ENCODE measurements at places on chromosomes 1 and 21.

DNA sequence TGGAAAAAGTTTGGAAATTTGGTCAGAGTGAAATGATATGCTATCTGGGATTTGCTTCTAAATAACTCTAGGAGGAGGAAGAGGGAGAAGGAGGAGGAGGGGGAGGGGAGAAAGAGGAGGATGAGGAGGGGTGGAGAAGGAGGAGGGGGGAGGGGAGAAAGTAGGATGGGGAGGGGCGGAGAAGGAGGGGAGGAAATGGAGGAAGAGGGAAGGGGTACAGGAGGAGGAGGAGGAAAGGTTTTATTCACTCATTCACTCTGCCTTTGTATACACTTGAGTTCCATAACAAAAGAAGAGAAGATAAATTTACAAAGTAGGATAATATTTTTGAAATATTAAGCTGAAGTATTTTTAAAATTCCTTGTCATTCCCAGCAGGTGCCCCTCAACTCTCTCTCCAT lies 6.3 kb upstream of the VPS26C start:
- no peak for DNase-seq

- peak; percentile 69 for DNase-seq
Observed at GRCh38 chr1:182143825-182144645, 82.5 kb upstream of the ZNF648 start.

- no peak for DNase-seq
Observed at GRCh38 chr1:232201024-232201423, 428.9 kb downstream of the SIPA1L2 start.

DNA sequence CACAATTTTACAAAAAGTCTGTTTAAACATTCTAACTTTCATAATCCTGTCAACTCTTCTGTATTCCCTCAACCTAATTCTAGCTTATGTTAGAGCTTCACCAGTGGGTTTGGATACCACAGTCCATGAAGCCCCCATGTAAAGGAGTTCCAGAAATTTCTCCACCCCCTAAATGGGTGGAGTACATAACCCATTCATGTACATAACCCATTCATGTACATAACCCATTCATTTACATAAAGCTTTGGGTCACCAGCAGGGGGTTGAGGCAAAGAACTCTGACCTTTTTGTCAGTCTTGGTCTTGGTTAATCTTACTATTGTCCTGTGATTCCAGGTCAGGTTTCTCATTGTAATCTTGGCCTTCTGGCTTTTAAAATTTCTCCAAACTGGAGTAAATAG lies 61.6 kb downstream of the SMYD2 start:
- DNase-seq, result no peak

GRCh38 chr1:40825996-40826395 lies 36.2 kb downstream of the CITED4 start:
- DNase-seq, result no peak

DNA sequence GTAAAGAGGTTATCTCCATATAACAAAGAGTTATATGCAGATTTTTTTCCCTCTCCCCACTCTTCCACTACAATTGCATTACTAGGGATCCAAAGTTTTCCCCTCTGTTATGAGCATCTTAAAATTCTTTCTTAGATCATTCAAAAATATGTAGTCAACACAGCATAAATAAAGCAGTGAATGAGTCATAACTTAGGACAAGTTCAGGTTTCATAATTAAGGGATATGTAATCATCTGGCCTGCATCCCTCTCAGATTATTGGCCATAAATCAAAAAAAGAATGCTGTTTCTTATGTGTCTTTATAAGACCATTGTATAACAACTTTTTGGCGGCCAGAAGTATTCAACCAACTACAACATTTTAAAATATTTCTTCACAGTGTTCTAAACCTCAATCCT lies 1526.1 kb downstream of the KCNT2 start:
- peak; percentile 4 for DNase-seq

GRCh38 chr1:230361941-230362340 lies 64.2 kb downstream of the PGBD5 start:
- DNase-seq, result no peak

GRCh38 chr1:53116307-53116810 lies 26.1 kb downstream of the SLC1A7 start:
- no peak for DNase-seq

- no peak for DNase-seq
Observed at GRCh38 chr1:228979774-228980173, 244.5 kb downstream of the RHOU start.

DNA sequence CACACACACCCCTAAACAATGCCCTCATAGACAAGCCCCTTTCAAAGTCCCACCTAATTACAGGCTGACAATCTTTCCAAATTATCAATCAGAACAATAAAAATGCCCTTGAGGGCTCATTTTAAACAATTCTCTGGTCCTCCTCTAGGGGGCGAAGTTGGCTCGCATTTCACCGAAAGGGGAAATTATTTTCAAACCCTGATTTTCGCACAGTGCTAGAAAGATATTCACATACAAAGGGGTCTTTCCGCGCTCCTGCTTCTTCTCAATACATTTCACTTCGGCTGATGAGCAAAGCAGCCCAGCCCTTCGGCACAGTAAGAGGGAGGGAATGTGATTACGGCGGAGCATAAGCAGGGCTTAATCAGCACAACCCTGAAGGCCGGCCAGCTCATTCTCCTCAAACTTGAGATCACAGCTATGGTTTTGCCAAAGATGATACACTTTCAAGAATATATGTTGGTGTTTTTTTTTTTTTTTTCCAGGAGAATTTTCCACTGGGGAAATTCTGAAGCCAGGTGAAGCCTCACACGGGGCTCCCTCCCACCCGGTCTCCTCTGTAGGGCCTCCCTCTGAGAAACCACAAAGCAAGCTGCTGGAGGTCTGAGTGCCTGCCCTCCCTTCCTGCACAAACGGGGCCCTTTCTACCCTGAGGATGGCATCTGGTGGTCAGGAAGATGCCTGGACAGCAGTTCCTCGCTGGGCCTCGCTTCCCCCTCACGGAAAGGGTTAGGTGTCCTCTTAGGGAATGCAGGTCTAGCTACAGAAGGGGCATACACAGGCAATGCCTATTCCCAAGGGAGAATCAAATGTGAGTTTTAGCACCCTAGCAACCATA lies 66.9 kb downstream of the GNG12 start:
- DNase-seq, result peak; percentile 87

- DNase-seq, result no peak
Observed at GRCh38 chr1:111190931-111191451, 9.5 kb downstream of the DENND2D start.

DNA sequence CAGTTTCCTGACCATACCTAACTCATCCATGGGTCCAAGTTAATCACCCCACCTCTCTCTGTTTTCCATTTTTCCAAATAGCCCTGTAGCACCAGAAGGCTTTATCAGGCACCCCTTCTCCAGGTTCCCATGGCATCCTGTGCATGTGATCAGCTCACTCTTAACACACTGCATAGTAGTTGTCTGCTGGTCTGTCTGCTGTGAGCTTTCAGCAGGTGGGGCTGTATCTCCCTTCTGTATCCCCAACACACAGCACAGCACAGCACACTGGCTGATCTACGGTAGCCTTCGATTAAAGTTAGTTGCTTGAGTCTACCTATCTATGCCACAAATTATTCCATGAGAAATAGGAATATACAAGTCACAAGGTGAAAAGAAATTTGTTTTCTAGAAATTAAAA lies 54.3 kb upstream of the C1orf198 start:
- DNase-seq, result no peak

DNA sequence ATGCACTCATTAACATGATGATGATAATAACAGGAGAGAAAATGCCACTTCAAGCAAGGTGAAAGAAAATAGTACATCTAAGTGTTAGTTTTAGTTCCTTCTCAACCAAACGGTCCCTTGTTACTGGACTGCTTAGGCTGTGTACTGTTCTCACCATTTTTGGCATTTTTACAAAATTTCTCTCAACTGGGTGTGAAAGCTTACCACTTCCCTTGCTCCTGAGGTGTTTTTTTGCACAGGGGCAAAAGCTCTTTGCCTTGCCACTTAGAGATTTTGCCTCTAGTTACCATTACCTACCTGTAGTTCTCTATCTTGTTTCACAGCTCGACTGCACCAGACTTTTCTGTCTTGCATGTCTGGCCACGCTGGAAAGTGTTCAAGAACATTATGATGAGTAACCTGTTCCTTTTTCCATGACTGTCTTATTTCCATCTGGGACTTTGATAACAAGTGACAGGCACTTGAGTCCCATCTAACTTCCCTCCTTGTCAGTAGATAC lies 10.7 kb downstream of the NEK7 start:
- DNase-seq, result no peak

DNA sequence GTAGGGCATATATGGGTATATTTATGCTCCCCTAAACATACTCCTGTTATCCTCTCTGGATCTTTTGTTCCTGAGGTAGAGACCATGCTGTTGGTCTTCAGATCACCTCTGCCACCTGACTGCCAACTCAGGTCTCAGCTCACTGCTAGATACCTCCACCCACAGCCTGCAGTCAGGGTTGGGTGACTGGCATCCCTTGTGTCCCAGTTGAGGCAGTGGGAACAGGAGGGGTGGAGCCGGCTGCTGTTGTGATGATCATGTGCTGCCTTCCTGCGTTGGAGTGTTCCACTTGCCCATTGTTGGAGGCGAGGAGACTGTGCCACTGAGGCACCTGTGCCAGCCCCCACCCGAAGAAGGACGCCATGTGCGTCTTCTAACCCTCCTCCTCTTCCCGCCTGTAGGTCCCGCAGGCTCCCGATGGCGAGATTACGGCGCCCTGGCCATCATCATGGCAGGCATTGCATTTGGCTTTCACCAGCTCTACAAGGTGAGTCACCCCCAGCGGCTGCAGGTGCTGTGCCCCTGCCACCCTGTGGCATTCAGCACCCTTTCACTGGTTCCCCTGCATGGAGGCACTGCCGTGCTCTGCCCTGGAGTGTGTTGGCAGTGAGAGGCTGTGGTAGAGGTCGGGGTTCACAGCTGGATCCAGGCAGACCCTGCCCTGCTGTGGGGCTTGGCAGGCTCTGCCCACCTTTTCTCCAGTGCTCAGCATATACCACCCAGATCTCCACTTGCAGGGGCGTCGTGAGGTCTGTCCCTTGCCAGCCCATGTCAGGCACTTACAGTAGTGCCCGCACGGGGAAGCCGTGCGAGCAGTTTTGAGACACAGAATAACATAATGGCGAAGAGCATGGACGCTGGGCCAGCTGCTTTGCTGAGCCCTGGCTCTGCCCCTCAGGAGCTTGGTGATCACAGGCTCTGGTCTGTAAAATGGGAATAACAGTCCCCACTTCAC lies 143.5 kb downstream of the PEX14 start:
- DNase-seq, result no peak

DNA sequence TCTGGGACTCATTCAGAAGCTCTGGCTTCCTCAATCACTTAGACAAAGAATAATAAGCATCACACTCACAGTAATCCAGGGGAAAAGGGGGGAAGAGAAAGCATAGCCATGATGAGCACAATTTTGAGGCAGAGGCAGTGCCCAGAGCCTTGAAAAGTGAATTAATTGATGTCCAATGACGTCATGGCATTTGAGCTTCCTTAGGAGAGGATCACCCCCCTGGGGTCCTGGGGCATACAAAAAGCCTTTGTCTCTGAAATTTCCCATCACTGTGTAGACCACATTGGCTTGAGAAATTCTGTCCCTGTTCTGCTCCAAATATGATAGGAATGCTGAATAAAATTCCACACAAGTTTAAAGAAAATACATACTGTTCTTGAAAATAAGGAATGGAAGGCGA lies 84.3 kb upstream of the COA6 start:
- peak; percentile 2 for DNase-seq

DNA sequence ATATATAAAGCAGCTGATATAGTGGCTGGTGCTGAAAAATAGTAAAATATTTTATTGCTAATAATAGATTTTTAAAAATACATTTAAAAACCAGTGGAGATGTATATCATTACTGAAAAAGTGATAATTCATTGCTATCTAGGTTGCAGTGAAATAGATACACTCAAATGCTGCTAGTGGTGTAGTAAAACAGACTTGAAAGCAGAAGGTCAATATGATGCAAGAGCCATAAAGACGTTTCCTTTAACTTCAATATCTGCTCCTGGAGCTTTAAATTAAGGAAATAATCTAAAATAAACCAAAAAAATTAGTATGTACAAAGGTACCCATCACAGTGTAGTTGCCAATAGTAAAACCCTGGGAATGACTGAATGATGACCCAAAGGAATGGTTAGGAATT lies 26.2 kb downstream of the RHEX start:
- DNase-seq, result no peak

- DNase-seq, result no peak
Observed at GRCh38 chr1:202276920-202277319, 64.8 kb downstream of the UBE2T start.

DNA sequence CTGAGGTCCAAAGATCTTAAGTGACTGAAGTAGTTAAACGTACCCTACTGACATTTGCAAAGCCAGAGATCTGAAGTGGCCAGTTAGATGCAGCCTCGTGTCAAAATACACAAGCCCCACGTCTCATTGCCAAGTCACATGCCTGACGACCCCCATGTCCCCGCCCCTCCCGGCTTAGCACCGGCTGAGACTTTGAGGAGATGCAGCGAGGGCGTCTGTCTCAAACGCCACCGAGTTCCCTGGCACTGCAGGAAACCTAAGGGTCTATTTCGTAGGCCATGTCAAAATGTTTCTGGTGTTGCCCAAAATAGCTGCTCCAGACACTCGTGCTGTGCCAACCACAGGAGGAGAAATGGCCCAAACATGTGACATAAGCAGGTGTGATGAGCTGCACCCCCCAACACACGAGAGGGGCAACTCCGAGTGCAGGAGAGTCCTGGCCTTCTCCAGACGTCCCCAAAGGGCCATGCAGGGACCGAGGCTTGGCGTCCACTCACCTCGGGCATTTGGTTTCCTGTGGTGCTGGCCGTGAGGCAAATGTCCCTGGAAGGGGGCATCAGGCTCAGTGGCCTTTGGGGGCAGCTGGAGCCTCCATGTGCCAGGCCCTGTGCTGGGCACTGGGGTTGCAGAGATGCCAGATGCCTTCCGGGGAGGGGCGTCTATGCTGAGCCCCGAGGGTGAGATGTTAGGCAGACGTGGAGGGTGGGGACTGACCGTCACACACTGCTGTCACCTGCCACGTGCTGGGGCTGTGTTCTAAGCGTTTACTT lies 67.0 kb downstream of the MATN1 start:
- no peak for DNase-seq

- peak; percentile 49 for DNase-seq
Observed at GRCh38 chr1:160354388-160354985, 11.3 kb downstream of the NCSTN start.

- DNase-seq, result no peak
Observed at GRCh38 chr1:233379869-233380438, 52.4 kb downstream of the MAP3K21 start.

DNA sequence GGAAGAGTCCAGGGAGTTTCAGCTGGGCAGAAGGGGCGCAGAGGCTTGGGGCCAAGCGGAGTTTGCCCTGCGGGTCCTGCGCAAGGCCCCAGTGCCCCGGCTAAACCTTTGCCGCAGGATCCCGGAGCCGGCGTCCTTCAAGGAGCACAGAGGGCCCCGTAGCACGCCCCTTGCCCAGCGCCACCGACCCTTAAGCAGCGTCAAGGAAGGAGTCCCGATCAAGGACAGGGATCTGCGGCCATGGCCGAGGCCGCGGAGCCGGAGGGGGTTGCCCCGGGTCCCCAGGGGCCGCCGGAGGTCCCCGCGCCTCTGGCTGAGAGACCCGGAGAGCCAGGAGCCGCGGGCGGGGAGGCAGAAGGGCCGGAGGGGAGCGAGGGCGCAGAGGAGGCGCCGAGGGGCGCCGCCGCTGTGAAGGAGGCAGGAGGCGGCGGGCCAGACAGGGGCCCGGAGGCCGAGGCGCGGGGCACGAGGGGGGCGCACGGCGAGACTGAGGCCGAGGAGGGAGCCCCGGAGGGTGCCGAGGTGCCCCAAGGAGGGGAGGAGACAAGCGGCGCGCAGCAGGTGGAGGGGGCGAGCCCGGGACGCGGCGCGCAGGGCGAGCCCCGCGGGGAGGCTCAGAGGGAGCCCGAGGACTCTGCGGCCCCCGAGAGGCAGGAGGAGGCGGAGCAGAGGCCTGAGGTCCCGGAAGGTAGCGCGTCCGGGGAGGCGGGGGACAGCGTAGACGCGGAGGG lies 520 bp downstream of the CLIC6 start:
- DNase-seq, result no peak
